ENCODE measurements at places on chromosomes 13 and 19. TPM values are rescaled to one million over a fixed set of nuclear protein-coding genes. Genes with fewer than 3 reads are reported as not detected.

GRCh38 chr19:14383661-14384555 lies 2.7 kb downstream of the ADGRE5 start:
- peak; percentile 47 for DNase-seq

DNA sequence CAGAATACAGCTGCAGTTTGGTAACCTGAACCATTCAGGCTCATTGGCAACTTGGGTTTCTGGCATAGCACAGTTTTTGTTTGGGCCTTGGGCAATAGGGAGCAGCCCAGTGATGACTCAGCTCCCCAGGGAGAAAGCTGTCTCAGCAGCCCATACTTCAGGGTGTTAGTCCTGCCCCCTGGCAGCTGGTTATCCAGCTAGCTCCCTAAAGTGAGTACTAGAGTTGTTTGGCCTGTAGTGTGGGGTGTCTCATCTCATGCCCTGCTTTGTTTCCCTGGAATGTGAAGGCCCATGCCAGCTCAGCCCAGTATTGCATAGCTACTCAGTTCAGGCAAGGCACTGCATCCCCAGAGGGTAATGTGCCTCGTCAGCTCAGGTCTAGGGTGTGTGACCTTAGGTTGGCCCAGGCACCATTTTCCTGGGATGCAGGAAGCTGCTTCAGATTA lies 18.2 kb upstream of the ZNF543 start:
- DNase-seq = no peak

DNA sequence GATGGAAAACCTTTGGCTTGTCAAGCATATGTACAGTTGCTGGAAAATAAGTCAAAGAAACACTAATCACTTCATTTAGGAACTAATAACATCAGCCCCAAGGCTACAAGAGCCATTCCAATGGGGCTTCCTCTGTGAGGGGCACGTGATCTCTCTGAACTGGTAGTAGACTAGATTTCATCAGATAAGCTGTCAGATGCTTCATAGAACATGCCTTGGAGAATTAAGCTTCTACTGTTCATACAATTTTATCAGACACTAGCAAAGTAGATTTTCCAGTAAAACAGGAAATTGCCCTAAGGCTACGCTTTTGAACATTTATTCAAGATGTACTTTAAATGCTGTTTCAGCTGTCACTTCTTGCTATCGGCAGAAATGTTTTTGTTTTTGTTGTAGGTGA lies 107.8 kb downstream of the EDNRB start:
- DNase-seq = no peak

DNA sequence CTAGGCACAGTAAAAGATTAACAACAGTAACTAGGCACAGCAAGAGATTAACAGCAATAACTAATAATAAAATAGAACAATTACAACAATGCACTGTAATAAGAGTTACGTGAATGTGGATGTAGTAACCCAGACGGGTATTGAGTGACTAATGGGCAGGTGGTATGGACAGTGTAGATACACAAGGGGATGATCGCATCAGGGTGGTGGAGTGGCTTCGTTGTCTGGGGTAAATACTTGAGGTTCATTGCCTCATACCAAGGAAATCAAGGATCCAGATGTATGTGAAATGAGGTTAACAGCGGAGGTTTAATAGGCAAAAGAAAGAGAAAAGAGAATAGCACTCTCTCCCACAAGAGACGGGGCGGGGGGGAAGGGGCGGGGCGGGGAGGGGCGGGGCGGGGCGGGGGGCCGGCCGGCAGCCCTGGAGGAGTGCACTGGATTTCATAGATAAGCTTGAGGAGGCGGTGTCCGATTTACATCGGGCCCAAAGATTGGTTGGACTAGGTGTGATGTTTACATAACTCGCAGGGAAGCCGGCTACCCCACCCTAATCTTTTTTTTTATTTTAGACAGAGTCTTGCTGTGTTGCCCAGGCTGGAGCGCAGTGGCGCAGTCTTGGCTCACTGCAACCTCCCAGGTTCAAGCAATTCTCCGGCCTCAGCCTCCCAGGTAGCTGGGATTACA lies 106.3 kb downstream of the KCTD15 start:
- DNase-seq = no peak

The ZNF835 gene
- total RNA-seq = 0.55 TPM

The CASP14 gene
- not detected for total RNA-seq

The ZNF541 gene
- total RNA-seq = 0.11 TPM

The CHMP2A gene
- total RNA-seq = 215 TPM
